Hematopoietic multipotent progenitor cell treated with erythropoietin and hydrocortisone succinate and interleukin-3 and kit ligand, for 6 days (in vitro differentiated cells): ENCODE measurements at places on chromosomes 1 and 21.

DNA sequence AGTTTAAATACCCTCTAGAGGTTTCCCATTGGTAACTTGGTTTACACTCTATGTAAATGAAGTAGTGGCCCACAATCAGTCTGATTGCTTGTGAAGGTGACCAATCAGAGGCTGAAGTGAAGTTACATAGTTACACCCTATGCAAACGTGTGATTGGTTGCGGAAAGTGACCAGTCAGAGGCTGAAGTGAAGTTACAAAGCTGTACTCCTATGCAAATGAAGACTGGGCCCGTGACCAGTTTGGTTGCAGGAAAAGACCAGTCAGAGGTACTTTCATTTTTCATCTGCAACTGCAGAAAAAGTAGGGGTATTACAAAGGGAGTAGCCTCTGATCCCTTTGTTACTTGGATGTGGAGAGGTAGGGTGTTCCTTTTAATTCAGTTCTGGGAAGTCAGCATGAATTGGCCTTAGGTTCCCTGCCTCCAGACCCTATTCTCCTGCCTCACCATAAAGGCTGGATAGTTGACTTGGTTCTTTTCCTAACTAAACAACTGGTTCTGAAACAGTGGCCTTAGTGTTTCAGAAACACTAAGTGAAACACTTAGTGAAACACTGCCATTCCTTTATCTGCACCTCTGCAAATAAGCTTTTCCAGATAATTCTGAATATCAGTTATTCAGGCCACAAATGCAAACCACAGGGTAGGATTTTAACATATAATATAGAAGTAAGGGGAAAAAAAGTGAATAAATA is 39.3 kb downstream of the MAGI3 start:
- DNase-seq: peak; percentile 12

- no peak for DNase-seq
Measured at GRCh38 chr1:25945761-25946160, 39.5 kb upstream of the STMN1 start.

- DNase-seq: no peak
Measured at GRCh38 chr21:14736162-14736561, 190.0 kb upstream of the SAMSN1 start.

GRCh38 chr1:153799566-153800465 is 24.6 kb downstream of the SLC27A3 start:
- no peak for DNase-seq

DNA sequence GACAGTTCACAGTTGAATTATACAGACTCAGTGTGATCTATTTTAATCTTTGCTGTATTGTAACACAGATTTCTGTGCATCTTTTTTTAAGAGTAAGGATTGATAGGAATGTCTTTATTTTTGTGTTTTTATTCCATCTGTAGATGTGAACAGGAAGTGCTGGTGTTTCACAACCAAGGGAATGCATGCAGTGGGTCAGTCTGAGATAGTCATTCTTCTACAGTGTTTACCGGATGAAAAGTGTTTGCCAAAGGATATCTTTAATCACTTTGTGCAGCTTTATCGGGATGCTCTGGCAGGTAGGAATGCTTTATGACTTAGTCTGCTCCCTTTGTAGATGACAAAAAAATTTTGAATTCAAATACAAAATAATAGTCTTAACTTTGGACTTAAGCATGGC is 84.5 kb downstream of the CC2D1B start:
- no peak for DNase-seq

DNA sequence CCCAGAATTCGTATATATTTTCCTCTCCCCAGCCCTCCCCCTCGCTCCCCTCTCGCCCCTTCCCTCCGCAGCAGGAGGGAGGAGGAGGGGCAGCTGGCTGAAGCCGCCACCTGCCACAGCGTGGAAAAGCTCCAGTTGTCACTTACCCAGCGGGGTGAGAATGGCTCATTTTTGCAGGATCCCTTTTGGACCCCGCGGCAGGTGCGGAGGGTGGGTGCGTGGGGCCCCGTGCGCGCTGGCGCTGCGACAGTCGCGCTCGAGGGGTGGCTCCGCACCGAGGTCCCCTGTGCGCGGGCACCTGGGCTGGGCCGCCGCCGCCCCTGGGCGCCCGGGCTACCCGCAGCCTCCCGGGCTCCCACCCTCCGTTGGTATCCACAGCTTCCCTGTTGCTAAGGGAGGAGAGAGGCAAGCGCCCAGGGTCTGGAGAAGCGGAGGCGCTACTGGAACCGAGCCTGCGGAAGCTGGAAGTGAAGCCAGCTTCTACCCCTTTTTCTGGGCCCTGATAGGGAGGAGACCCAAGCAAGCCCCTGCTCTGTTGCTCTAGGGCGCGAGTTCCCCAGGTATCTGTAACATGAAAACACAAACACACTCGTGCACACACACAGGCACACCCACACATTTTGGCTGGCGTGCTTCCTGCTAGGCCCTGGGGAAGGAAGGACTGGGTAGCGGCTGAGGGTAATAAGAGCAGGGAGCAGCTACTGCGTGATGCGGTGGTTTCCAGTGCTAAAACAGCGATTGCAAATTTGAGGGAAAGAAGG is at the start of gene ERICH3:
Gene ERICH3, minus strand, starts transcription at position 442 of the 761 bp plus-strand sequence. Its CDS starts 273 bp downstream, at position 169.
- DNase-seq: peak; percentile 9

DNA sequence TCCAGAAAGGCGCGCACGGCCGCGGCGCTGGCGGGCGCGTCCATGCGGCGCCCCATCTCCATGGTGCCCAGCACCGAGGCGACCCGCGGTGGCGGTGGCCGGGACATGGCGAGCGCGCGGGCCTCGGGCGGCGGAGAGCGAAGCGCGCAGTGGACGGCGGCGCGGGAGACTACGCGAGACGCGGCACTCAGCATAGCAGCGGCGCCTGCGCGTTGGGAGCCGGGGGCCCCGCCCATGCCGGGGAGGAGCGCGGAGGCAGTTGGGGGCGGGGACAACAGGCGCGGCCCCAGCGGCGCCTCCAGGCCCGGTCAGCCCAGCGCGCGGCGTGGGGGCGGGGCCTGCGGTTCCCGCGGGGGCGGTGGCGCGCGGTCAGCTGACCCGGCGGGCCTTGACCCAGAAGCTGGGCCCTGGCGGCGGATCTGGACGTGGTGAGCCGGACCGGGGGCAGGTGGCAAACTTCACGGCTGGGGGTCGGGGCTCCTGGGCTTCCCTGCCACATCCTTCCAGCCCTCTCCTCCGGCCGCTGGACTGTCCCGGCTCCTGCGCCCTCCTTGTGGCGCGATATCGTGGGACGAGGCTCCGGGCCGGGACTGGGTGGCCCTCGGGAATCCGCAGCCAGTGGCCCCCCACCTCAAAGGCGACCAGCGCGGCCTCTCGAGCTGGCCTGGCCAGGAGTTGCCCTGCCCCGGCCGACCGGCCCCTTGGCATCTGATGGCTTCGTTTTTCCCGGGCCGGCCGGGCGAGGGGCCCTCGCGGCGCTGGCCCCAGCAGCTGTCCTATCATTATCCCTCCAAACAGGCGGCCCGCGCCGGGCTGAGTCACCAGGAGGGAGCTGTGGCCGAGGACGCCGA is at the start of the genes AKR7A2 and SLC66A1:
Gene AKR7A2, minus strand, starts transcription at position 214 of the 851 bp plus-strand sequence. Its CDS starts 20 bp downstream, at position 194.
Gene SLC66A1, plus strand, starts transcription at position 396 of the 851 bp plus-strand sequence. CDS start 5,352 bp downstream, outside the sequence.
- DNase-seq: peak; percentile 96

DNA sequence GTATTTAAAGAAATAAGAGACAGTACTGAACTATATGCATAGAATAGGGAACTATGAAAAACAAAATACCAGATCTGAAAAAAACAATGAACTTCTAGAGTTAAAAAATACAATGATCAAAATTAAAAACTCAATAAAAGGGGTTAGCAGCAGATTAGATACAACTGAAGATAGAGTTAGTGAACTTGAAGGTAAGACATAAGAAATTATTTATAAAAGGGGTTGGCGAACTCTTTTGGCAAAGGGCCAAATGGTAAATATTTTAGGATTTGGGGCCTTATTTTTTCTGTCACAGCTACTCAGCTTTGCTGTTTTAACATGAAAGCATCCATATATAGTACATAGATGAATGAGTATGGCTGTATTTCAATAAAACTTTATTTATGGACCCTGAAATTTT is 111.4 kb downstream of the ST3GAL3 start:
- no peak for DNase-seq

- no peak for DNase-seq
Measured at GRCh38 chr1:56964349-56965017, 1.3 kb downstream of the C8B start.

DNA sequence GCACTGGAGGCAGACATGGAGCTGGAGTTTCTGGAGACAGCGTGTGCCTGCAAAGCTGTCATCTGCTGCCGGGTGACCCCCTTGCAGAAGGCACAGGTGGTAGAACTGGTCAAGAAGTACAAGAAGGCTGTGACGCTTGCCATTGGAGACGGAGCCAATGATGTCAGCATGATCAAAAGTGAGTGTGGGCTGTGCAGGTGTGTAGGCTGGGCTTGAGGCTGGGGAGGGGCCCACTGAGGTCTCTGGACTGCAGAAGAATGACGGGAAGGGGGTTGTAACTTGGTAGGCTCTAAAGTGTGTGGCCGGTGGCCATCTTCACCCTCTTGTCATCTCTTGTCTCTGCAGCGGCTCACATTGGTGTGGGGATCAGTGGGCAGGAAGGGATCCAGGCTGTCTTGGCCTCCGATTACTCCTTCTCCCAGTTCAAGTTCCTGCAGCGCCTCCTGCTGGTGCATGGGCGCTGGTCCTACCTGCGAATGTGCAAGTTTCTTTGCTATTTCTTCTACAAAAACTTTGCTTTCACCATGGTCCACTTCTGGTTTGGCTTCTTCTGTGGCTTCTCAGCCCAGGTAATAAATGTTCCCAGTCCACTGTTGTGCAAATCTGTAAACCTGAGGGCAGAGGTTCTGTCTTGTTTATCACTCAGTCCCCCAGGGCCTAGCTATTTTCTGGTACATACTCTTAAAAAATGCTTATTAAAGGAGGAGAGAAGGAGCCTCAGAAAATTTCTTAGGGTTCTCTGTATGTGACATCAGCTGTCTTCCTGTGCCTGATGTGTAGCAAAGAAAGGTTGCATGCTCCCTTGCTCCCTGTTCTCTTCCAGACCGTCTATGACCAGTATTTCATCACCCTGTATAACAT is 19.9 kb downstream of the ATP8B2 start:
- peak; percentile 82 for DNase-seq
